ENCODE measurements at places on chromosomes 4 and X.

DNA sequence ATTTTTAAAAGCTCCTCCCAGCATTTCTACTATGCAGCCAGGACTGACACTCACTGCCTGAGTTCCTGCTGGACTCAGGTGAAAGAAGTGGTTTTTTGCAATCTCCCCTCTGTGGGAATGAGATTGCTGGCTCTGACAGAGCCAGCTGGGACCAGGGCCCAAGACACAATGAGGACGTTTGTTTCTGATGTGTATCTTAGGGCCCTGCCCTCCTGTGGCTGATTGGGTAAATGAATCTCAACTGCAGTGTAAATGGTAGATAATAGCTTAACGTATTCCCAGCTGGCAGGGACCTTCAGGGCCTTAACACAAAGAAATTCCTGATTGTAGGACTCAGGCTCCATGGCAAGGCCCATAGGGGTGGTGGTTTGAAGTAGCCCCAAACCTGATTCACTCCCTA, 85.8 kb upstream of the PRPS1 start:
- DNase-seq: peak; percentile 46

DNA sequence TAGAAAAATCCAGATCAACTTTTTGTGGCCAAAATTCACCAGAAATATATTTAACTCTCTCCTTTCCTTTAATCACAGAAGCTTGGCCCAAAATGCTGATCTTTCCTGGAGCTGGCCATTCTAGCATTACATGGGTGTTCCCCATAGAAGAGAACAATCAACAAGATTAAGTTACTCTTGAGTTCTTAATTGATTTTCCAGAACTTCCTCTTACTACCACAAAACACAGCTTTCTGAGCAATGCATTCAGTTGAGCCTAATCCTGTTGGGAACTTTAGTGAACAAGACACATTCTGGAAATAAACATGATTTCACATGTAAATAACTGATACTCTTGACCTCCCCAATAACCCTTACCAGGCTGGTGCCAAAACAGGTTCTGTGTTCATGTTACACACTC, 45.4 kb upstream of the STIM2 start:
- DNase-seq: no peak

GRCh38 chrX:65596270-65597034, 61.9 kb upstream of the LAS1L start:
- no peak for DNase-seq

- DNase-seq: no peak
These were observed 246.6 kb downstream of the THOC2 start for GRCh38 chrX:123486297-123486696.

DNA sequence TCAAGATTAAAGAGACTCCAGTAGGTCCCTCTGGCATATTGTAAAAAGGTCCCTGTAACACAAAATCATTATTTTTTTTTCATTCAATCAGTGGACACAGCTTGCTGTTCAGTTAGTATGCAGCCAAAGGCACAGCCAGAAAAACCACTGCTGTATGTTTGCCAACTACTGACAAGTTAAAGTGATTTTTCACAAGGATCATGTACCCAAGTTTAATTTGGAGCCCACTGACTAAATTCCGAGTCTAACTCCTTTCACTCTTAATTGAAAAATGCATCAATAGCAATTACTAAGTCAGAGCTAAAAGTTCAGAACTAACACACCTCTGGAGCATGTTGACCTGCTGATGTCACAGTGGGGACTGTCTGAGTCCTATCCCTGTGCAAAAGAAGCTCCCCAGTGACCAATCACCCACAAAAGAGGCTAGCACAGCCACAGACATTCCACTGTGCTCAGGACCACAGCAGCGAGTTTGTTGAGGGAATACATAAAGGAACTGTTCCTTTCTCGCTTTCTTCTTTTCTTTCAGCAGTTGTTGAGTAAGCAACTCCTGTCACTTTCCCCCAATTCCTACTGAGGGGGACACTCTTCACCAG, 60.4 kb downstream of the STX18 start:
- no peak for DNase-seq

- no peak for DNase-seq
These were observed 388.7 kb downstream of the FAT4 start for GRCh38 chr4:125703443-125703842.

- DNase-seq: peak; percentile 76
These were observed 42.7 kb downstream of the ASMT start for GRCh38 chrX:1657367-1658070.

- DNase-seq: no peak
These were observed 898 bp upstream of the PDGFC start for GRCh38 chr4:156972379-156973015.

- no peak for DNase-seq
These were observed 33.0 kb downstream of the TACC3 start for GRCh38 chr4:1754336-1754735.

- DNase-seq: no peak
These were observed 161.7 kb downstream of the BRWD3 start for GRCh38 chrX:80648023-80648422.

- no peak for DNase-seq
These were observed 41.1 kb upstream of the PPARGC1A start for GRCh38 chr4:23930750-23931488.

DNA sequence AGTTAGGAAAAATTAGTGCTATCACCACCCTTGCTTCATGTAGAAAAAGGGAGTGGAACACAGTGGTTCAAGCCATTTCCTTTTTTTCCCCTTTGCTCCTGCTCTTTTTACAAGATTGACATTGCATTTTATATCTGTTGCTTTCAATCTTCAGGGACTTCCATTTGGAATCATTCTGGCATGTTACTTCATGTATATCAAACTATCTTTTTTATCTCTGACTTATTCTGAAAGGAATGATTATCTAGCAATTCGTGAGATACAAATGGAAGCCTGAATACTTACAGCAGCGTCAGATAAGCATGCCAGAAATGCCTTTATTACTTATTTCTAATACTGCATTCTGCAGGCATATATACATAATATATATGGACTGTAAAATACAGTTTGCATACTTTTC, 20.4 kb downstream of the ADGRL3 start:
- no peak for DNase-seq

DNA sequence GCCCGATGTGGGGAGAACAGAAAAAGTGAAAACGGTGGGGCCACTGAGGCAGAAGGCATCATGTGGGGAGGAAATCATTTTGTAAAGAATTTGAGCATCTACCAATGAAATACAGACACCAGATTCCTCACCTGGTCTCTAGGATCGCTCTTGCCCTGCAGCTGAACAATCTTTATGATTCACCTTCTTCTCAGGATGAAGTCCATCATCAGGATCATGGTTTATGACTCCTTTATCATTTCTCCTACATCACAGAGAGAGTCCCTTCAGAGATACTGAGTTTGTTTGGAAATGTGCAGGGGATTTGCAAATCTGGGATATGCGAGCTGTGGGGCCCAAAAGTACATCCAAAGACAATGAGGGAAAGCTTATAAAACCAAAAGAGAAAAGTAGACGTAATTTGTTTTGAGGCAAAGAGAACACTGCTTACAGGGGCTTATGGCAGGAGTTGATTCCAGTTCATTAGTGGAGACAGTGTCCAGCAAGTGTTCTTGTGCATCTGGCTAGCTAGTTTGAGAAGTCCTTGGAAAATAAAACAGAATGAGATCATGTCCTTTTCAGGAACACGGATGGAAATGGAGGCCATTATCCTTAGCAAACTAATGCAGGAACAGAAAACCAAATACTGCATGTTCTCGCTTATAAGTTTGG, 15.3 kb upstream of the ANXA5 start:
- no peak for DNase-seq

DNA sequence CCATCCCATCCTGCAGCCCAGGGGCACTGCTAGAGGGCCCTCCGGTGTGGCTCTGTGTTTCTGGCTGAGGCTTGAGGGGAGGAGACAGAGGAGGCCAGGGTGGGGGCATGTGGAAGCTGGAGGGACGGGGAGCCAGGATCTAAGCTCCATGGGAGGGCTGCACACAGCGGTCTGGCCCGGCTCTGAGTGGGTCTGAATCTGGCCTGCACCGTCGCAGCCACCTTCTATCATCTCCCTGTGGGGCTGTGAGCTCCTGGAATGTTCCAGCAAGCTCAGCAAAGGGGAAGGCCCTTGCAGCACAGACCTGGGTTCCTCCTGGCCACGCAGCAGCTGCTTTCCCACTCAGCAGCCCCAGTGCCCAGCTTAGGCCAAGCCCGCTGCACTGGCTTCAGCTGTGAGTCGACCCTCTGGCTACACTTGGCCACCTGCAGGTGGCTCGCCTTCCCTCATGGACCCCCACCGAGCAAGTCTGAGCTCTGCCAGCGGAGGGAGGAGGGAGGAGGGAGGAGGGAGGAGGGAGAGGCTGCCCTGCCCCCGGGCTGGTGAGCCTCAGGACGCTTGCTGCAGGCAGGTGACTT, 5.3 kb downstream of the NKX1-1 start:
- no peak for DNase-seq

GRCh38 chrX:121307449-121307848, 260.0 kb downstream of the GLUD2 start:
- DNase-seq: no peak

DNA sequence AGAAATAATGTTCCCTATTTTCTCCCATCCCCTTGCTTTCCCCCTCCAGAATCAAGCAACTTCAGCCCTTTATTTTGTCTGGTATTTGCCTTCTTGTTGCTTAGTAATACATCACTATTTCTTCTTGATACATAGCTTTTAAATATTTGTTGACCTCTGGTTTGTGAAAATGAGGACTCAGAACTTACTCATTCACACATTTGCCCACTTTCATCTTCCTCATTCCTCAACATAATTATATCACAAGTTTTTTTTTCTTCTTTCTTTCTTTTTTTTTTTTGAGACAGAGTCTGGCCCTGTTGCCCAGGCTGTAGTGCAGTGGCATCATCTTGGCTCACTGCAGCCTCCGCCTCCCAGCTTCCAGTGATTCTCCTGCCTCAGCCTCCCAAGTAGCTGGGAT, 28.9 kb upstream of the NDUFC1 start:
- no peak for DNase-seq

DNA sequence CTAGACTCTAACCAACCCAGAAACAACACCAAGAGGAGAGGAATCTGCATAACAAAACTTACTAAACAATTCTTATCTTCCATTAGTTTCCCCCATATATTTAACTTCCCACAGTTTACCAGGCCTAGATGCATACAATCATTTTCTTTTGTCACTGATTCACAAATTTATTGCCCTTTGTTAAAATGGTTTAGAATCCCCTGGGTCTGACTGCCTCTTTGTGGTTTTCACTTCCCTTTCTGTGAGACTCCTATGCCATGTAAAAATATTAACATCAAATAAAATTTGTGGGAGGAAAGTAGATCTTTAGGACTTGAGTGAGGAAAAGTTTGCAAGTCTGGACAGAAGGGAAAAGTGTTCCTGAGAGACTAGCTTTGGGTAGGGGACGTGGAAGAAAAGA, 393.8 kb upstream of the CNKSR2 start:
- no peak for DNase-seq

DNA sequence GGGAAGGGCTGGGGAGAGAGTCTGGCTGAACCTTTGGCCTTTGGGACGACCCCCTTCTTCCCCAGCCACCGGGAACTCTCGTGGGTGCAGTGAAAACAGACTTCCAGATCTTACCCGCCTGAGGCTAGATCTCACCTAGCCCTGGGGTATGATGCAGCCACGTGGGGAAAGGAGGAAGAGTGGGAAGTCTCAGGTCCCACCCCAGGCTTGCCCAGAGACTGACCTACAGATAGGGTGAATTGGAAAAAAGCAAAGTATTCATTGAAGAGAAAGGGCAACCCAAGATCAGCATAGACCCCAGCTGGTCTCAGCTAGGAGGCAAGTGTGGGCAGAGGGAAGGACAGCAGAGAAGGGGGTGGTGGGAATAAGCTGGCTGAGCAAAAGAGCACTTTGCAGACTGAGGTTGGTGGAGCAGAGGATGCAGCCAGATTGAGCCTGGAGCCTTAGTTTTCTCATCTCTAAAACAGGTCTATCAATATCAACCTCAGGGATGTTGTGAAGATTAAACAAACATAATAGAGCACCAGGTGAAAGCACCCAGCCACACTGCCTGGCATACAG, 4.2 kb upstream of the EFNB1 start:
- no peak for DNase-seq

DNA sequence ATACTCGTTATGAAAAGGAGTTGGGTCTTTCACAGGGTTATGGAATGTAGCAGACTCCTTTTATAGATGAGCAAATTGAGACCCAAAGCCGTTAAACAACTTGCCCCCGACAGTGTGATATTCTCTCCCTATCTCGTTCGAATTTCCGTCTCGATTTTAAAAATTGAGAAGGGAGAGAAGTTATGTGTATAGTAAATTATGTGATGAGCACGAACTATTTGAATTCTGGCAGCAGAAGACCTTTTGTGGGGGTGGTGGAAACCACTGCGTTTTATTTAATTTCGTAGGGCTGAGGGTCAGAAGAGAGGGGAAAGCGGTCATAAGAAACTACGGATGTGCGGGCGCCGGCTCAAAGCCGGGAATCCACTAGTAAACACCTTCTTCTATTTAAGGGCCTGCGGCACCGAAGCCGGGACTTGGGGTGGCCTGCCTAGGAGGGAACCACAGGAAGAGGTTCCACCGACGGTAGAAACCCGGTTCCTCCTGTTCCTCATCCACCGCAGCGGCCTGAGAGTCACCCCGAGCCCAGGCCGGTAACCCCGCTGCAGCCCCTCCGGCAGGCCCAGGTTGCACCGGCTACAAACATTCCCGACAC, 1.5 kb upstream of the DDX3X start:
- no peak for DNase-seq

DNA sequence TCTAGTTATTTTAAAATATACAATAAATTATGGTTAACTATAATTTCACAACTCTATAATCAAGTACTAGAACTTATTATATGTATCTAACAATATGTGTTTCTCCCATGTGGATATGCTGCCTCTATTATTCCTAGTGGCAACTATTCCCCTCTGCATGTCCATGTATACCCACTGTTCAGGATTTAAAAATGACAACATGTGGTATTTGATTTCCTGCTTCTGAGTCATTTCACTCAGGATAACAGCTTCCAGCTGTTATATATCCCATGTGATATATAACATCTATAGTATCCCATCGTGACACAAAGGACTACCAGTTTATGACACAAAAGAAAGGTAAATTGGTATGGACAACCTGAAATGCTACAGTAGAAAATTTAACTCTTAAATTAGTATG, 167.4 kb upstream of the TACR3 start:
- no peak for DNase-seq

GRCh38 chr4:141711211-141711610, 74.8 kb downstream of the IL15 start:
- DNase-seq: no peak

GRCh38 chr4:104235967-104236366, 258.7 kb downstream of the CXXC4 start:
- DNase-seq: no peak

Data from NCI-H1092 (cell line).